A172 (cell line): ENCODE measurements at places on chromosomes 4 and X.

DNA sequence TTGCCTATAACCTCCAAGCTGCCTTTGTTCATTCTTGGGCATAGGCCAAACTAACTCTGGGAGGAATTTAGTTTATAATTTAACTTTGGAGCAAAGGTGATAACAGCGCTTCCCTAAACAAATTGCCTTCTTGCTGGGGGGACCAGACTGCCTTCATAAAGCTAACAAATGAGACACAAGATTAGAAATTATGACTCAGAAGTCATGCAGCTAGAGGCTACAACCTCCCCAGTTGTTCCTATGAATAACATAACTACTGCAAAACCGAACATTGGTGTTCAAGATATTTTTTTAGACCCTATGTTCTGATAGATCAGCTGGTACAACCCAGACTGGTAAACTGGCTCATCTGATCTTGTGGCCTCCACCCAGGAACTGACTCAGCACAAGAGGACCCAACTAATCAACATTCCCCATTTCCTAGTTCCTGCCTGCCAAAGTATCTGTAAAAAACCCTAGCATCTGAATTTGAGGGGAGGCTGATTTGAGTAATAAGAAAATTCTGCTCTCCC is 22.0 kb upstream of the TMPRSS11B start:
- peak; percentile 55 for DNase-seq

GRCh38 chrX:114532111-114532805 is 51.6 kb upstream of the HTR2C start:
- DNase-seq, result peak; percentile 9

GRCh38 chrX:151902813-151903591 is 9.7 kb upstream of the MAGEA4 start:
- peak; percentile 91 for DNase-seq

DNA sequence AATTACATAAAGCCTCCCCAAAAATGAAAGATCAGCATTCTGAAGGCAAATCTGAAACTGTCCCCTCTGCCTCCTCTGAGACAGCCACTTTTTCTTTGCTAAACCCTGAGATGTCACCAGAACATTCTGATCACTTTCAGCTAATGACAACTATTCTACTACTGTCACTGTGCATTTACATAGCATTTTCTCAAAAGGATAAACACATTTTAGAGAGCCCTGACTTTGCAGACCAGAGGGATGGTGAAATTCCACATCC is 72.1 kb downstream of the GATB start:
- no peak for DNase-seq

DNA sequence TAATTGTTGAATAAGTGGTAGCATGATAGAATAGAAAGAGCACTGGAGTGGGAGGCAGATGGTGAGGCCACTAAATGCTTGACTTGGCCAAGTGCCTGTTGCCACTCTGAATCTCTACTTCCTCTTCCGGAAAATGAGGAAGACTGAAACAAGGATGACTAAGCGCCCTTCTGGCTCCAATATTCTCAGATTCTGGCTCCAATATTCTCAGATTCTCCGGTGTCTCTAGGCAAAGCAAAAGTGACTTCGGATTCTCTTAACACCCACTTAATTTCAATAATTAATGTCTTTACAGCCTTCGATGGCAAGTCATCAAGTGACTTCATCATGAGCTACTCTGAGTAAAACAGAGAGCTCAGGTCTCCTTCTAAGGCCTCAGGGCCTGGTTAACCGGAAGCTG is 402.2 kb upstream of the FGF13 start:
- DNase-seq, result peak; percentile 9

GRCh38 chrX:3518870-3519269 is 172.4 kb upstream of the MXRA5 start:
- peak; percentile 96 for DNase-seq

GRCh38 chrX:40434947-40435346 is 145.8 kb upstream of the ATP6AP2 start:
- no peak for DNase-seq

- DNase-seq, result no peak
Observed at GRCh38 chr4:8914461-8915171, 43.0 kb upstream of the HMX1 start.

DNA sequence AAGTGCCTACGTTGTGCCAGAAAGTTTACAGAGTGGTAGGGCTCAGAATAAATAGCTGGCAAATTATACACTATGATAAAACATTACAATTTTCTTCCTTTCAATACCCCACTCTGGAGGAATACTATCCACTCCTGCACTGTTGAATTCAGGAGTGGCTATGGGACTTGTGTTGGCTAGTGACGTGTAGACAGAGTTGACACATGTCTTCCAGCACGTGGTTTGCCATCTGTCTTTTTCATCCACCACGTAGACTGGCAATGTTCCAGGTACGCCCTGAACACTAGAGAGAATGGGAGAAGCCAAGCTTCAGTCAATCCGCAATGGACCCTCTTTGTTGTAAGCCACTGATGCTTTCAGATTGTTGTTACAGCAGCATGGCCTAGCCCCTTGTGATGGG is 168.8 kb upstream of the RBPJ start:
- DNase-seq, result no peak

GRCh38 chrX:12979026-12979607 is 4.2 kb downstream of the TMSB4X start:
- DNase-seq, result no peak

- no peak for DNase-seq
Observed at GRCh38 chr4:6405397-6405706, 67.1 kb downstream of the PPP2R2C start.

GRCh38 chr4:55386073-55386472 is 9.7 kb upstream of the TMEM165 start:
- DNase-seq, result no peak

DNA sequence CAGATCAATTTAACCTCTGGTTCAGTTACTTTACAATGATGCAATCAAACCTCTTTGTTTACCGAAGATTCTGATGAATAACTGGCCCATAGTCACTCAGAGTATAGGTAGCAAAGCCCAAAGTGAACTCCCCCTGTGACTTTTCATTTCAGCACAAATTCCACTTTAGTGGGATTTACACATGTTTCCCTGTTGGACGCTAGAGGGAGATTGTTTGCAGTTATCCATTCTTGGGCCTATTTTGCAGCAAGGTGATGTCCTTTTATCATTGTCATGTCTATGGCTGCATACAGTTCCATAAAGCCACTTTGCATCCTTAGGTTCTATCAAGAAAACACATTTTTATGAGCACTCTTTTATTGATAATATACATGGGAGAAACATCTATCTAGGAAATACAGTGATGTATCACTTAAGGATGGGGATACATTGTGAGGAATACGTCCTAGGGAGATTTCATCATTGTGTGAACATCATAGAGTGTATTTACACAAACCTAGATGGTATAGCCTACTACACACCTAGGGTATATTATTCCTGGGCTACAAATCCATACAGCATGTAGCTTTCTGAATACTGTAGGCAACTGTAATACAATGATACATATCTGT is 14.5 kb upstream of the DKK2 start:
- DNase-seq, result no peak

GRCh38 chrX:71170660-71171059 is 26.0 kb downstream of the NLGN3 start:
- DNase-seq, result no peak

DNA sequence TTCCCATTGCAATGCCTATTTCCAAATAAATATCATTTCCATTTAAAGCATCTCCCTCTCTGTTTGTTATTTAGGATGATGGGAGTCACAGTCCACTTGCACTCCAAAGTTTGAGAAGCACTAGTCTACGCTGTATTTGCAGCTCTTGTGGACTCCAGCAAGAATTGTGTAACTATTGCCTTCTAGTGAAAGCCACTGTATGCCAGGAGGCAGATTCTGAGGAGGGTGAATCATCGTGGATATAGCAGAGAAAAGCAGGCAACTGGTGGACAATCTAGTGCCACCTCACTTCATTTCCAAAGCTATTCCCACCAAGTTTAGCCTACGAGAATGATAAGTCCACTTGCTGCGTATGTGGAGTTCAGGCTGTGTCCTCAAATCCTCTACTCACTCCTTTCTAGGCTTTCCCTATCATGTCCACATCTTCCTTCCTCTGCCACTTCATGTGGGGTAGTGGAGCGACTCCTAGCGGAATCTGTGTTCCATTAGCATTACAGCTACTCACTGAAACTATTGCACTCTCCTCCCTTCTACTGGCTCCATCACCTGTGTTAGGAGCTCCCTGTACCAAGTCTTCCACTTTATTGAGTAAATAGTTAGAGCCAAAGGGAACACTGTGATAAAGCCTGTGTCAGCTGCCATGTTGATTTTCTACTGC is 501.8 kb upstream of the GALNT7 start:
- no peak for DNase-seq

DNA sequence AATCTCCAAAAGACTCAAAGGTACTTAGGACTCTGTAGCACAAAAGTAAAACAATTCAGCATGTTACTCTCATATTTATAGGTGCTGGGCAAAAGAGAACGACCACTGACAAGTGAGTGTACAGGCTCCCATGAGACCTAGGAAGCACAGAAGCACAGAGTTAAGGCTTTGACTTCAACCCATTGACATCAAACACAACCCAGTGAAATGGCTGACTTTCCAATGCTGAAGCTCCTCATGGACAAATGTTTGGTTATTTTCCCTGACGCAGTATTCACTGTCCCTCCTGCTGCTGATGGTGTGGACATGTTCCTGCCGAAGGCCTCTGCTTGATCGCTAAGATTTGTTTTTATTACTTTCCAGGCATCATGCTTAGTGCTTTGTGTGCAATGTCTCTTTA is 148.7 kb downstream of the TSPAN5 start:
- no peak for DNase-seq

- DNase-seq, result peak; percentile 46
Observed at GRCh38 chr4:8278421-8279287, 9.1 kb downstream of the HTRA3 start.

DNA sequence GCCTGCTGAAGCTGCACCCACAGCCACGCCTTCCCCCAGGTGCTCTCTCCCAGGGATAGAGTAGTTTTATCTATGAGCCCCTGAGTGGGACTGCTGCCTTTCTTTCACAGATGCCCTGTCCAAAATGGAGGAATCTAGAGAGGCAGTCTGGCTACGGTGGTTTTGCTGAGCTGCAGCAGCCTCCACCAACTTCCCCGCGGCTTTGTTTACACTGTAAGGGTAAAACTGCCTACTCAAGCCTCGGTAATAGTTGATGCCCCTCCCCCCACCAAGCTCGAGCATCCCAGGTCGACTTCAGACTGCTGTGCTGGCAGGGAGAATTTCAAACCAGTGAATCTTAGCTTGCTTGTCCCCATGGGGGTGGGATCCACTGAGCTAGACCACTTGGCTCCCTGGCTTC is 84.5 kb downstream of the PRKG2 start:
- no peak for DNase-seq

DNA sequence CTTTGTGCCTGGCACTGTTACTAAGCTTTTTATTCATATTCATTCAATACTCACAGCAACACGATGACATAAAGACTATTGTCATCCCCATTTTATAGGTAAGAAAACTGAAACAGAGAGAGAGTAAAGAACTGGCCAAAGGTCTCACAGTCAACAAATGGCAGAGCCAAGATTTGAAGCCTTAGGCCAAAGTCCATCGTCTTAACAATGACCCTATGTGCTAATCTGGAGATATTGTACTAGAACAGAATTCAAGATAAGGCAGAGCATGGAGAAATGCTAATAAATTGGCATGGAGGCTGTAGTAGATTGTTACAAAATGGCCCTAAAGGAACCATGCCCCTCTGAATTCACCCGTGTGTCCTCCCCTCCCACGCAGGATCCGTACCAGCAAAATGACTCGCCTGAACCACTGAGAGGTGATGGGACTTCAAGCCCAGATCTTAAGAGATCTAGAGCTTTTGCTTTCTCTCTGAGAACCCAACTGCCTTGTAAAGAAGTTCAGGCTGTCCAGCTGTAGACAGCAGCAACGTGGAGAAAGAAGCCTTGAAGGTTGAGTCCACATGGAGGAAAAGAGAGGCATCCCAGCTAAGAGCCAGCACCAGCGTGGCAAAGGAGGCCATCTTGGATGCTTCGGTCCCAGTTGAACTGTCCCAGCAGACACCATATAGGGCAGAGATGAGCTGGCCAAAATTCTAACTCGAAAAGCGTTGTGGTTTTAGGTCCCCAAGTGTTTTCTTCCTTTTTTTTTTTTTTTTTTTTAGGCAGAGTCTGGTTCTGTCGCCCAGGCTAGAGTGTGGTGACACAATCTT is 52.8 kb upstream of the RBM47 start:
- DNase-seq, result no peak

DNA sequence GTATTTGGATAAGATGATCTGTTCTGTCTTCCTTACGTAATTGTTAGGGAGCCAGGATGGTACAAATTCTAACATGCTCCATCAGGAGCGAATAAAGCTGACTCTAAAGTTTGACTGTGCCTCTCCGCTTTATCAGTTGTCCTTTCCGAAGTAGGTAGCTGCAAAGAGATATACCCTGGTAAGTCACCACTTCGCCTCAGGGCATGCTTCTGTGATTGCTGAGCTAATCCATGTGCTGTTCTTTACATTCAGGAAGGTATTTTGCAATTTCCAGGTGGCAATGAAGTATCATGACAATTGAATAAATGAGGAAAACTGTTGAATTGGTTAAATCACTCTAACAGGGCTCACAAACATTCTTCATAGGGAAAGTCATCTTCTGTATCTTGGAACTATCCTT is 38.9 kb downstream of the KIT start:
- no peak for DNase-seq

DNA sequence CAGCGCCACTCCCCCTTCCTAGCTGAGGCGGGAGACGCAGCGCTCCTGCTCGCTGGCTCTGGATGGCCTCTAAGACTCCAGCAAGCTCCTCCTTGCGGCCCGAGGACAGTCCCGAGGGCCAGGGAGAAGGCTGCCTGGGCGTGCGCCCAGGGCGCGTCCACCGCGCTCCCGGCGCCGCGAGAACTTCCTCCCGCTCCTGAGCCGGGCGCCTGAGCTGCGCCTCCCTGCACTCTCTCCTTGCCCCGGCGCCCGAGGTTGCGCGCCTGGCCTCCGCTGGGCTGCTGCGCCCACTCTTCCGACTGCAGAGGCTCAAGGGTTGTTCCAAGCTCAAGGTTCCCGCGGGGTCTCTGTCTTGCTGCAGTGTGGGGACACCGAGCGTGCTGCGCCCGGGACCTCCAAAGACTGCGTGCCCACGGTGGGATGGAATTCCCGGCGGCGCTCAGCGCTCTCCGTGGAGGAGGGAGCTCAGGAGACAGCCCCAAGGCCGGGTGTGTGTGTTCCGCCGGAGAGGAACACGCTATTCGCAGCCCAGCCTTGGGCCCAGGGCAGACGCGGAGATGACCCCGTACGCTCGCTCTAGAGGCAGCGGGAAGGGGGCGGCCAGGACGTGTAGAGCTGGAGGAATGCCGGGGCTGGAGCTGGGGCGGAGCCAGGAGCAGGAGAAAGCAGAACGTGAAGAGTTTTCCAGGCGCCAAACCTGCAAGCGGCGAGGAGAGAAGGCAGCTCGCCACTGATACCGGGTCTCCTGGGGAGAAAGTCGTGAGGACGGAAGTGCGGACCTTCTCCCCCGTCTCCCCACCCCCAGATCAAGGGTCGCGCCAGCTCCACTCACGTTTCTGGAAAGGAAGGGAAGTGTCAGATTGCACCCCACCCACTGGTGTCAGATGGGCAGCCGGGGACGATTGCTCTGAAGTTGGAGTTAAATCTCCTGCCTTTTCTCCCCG is at the start of gene ARHGAP6:
TSS of gene ARHGAP6 (minus strand) at position 753 of the 944 bp plus-strand sequence. CDS start 1,092 bp downstream, outside the sequence.
- peak; percentile 4 for DNase-seq

DNA sequence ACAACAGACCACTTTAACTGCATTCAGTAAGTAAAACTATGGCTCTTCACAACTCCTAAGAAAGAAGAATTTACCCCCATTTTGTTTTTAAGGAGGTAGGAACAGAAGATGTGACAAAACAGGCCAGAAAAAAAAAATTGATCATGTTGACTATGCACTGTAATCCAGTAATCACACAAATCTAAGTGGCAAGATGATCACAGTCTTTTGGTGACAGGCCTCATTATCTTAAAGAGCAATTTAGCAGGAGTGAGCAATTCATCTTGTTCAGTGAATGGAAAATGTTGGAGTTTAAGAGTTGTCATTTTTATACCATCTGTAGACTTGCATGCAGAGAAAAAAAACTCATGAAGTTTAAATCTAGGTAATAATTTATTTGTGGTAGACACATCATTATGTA is 115.1 kb downstream of the SLC39A8 start:
- no peak for DNase-seq
